ENCODE measurements at places on chromosomes 4 and X. TPM values are rescaled to one million over a fixed set of nuclear protein-coding genes. Genes with fewer than 3 reads are reported as not detected.

GRCh38 chr4:66506985-66507384 lies 836.7 kb upstream of the EPHA5 start:
- DNase-seq: no peak

DNA sequence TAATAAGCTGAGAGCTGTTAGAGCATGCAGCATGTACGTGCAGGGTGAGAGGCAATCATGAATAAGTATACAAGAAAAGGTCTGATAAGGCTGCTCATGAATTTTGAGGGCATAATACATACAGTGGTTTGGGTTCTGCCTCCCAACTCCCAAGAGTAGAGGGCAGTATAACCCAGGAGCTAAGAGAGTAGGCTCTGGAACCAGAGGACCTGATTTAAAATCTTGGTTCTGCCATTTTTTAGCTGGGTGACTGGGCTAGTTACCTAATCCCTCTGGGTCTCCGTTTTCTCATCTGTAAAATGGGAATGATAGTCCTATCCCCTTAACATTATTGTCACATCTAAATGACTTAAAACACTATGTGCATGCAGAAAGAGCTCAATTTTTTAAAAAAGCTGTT lies 85.3 kb downstream of the LNX1 start:
- DNase-seq: peak; percentile 28

DNA sequence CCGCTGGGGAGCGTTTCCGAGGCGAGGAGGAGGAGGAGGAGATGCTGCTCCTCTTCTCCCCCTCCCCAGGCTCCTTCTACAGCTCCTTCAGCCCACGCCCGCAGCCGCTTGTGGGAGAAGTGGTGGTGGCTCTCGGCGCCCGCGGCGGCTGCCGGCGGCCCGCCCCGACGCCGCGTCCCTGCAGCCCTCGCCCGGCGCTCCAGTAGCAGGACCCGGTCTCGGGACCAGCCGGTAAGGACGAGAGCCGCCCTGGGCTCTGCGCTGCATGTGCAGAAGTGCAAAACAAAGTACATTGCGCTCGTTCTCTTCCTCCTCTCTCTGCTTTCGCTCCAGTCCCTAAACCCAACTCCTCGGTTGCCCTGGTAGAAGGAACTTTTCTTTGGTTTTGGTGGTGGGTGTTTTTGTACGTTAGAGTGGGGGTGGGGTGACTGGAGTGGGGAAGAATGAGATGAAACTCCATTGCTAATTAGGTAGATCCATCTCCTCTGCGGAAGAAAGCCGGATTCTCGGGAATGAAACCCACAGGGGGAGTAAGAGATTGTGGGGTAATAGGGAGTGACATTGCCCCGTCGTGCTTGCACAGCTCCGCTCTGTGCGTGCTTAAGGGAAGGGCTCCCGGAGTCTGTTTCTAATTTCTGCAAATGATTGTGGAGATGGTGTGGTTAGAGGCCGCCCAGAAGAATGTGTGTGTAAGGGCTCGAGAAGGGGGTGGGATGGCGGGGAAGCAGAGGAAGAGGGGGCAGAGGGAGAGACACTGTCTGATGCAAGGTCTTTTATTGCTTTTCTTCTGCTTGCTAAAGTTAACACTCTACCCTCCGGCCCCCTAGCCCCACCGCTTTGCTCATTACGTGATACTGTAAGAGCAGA lies 677 bp downstream of the PTPN13 start:
- DNase-seq: peak; percentile 2

GRCh38 chr4:184553891-184554290 lies 79.5 kb upstream of the IRF2 start:
- DNase-seq: no peak

DNA sequence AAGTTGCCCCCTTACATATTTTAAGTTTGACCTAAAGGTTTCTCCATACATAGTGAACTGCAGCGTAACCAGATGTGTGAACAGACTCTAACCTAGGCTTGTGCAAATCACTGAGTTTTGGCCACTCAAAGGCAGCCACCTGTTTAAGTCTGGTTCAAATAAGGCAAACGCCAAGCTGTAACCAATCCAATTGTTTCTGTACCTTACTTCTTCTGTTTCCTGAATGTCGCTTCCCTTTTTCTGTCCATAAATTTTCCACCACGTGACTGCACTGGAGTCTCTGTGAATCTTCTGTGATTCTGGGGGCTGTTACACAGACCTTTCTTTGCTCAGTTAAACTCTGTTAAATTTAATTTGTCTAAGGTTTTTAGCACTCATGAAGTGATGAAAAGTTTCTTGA lies 618.8 kb downstream of the GLUD2 start:
- DNase-seq: no peak

DNA sequence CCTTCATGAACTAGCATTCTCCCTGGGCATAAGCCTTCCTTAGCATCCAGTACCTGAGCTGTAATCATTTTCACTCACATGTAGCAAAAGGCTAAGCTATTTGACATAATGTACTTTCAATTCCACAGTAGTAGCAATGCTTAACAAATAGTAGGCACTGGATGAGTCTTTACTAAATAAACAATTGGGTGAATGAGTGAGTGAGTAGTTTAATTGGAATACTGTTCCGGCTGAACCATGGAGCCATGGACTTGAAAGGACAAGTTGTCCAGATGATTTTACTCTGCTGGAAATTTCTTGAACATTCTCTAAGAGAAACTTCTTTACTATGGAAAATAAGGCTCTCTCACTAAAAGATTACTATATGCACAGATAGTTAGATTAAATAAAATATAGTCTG lies 159.3 kb downstream of the FAM47B start:
- no peak for DNase-seq

DNA sequence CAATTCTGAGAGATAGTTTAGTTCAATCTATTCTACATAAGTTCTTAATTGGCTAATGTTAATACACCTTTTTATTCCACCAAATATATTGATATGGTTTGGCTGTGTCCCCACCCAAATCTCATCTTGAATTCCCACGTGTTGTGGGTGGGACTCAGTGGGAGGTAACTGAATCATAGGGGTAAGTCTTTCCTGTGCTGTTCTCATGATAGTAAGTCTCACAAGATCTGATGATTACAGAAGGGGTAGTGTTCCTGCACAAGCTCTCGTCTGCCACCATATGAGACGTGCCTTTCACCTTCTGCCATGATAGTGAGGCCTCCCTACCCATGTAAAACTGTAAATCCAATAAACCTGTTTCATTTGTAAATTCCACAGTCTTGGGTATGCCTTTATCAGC lies 11.3 kb downstream of the PPA2 start:
- no peak for DNase-seq

GRCh38 chrX:39212456-39212855 lies 411.2 kb downstream of the MID1IP1 start:
- no peak for DNase-seq

DNA sequence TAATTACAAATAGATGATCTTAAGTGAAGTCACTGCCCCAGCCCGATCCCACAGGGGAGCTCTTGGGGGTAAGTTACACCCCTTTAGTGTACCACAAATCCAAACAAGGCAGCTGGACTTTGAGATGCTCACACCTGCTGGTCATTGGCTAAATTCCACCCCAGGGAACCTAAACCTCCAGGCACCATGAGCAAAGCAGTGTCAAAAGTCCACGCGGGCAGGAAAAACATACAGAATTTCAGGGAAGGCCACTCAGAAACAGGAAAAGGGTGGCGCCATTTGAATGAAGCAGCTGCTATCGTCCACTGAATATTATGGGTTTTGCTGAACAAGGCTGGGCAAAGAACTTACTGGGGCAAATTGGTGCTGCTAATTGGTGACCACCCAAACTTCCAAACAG lies 30.9 kb downstream of the SUPT20HL1 start:
- DNase-seq: no peak

DNA sequence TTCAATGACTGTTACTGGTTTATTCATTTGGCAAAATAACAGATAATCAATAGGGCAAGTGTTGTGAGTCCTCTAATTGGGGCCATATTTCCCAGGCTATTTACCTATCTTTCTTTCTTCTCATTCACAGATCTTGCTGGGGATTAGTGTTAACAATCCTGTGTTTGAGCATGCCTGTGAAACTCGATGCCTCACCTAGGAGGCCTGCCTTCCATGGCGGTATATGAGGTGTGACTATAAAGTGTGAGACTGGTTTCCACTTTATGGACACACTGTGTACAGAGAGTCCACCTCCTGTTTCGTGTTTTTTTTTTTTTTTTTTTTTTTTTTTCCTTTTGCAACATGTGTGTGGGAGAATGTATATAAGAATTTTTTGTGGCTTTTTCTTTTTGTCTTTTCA lies 199.3 kb downstream of the BMPR1B start:
- DNase-seq: no peak

DNA sequence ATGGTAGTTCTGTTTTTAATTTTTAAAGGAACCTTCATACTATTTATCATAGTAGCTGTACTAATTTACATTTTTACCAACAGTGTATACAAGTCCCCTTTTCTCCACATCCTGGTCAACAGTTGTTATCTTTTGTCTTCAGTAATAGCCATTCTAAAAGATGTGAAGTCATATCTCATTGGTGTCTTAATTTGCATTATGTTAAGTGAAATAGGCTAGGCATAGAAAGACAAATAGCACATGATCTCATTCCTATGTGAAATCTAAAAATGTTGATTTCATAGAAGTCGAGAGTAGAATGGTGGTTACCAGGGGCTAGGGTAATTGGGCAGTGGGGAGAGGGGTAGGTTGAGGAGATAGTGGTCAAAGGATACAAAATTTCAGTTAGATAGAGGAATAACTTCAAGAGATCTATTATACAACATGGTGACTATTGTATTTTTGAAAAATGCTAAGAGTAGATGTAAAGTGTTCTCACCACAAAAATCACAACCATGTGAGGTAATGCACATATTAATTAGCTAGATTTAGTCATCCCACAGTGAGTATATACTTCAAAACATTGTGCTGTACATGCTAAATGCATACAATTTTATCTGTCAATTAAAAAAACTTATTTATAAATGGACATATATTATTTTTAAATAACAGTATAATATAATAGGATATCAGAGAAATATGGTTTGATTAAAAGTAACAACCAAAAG lies 58.9 kb downstream of the DIAPH2 start:
- no peak for DNase-seq

GRCh38 chr4:37960679-37961450 lies 667 bp downstream of the PTTG2 start:
- DNase-seq: no peak

DNA sequence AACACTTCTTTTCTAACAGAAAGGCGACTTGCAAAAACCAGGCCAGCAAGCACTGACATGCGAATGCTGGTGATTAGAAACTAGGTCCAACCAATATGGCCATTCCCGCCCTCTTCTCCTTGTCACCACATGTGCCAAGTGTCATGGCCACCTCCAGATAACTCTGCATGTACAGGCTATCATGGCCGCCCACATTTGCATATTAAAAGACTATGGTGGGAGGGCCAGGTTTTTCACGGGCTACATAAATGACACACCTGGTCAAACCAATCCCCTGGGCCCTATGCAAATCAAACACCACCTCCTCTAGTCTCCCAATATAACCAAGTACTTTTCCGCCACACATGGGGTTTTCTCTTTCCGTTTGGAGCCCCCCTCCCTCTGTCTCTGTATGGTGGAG lies 40.1 kb downstream of the NUDT11 start:
- no peak for DNase-seq

DNA sequence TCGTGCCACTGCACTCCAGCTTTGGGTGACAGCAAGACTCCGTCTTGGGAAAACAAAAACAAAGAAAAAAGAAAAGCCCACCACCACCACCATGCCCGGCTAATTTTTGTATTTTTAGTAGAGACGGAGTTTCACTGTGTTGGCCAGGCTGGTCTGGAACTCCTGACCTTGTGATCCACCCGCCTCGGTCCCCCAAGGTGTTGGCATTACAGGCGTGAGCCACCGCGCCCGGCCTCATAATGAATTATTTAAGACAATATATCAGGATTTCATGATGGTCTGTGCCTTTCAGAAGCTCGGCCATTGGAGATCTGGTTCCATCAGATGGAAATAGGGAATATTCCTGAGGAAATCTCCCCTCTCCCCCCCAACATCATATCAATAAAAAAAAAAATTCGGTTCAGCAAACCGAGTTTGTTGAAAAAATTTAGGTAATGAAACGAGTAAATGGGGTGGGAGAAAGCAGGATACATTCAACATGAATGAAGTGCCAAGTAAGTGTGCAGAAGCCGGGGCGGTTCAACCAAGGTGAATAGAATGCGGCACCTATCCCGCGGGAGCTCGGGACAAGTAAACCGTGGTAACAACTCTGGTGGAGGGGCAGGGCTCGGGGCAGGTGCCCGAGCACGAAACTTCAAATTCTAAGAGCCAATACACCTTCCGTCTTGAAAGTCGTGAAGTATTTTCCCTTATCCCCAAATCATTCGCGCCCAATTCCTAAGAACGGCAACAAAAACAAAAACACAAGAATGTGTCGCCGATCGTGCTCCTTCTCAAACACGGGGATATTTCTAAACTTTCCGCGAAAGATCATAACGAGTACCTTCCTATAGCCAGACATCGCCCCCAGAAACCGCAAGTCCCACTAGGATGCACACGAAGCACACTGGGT lies 773 bp upstream of the TXLNG start:
- peak; percentile 10 for DNase-seq

GRCh38 chr4:121112530-121112929 lies 40.2 kb upstream of the NDNF start:
- DNase-seq: peak; percentile 14

DNA sequence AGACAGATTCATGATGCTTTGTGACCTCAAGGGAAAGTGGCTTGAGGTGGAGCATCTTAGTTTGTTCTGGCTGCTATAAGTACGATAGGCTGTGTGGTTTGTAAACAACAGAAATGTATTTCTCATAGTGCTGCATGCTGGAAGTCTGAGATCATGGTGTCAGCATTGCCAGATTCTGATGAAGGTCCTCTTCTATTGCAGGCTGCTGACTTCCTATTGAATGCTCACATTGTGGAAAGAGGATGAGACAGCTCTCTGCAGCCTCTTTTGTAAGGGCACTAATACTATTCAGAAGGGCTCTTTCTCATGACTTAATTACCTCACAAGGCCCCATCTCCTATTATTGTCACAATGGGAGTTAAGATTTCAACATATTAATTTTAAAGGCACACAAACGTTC lies 1674.0 kb upstream of the PCDH7 start:
- no peak for DNase-seq

- peak; percentile 33 for DNase-seq
These were observed 9.8 kb upstream of the P2RY8 start for GRCh38 chrX:1546691-1547251.

- DNase-seq: no peak
These were observed 14.1 kb upstream of the PYURF start for GRCh38 chr4:88537709-88538108.

- no peak for DNase-seq
These were observed 17.4 kb downstream of the ADH5 start for GRCh38 chr4:99071159-99071558.

DNA sequence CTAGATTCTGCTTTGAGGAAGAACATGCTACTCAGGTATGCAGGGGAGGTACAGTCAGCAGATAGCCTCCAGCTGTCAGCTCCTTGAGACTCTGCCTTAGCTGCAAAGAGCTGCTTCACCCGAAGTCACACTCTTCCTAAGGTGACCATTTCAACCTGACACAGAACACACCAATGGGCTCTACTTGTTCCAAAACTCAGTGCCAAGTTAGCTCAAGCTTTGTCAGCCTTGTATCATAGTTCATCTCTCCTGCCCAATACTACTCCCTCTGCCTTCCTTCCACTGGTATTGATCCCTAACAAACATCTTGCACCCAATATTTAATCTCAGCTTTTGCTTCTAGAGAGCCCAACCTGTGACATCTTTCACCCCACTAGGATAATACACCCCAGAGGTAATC lies 7.8 kb upstream of the SMARCA1 start:
- DNase-seq: no peak

Gene KLB
- under 0.01 TPM for total RNA-seq

Gene ADH7
- not detected for total RNA-seq

Gene RBMX2
- 22.1 TPM for total RNA-seq

Gene ADH1B
- total RNA-seq: not detected

Gene RAP1GDS1
- 62.3 TPM for total RNA-seq

Gene AIMP1
- total RNA-seq: 21.3 TPM

Gene PDGFC
- 47.3 TPM for total RNA-seq

Gene GRPR
- total RNA-seq: not detected

Gene TIMM8A
- 2.4 TPM for total RNA-seq

All from dermis blood vessel endothelial cell (primary cell).